ENCODE measurements at places on chromosomes 5 and 9.

- DNase-seq: no peak
Observed at GRCh38 chr5:15951550-15951949, 228.0 kb downstream of the MARCHF11 start.

DNA sequence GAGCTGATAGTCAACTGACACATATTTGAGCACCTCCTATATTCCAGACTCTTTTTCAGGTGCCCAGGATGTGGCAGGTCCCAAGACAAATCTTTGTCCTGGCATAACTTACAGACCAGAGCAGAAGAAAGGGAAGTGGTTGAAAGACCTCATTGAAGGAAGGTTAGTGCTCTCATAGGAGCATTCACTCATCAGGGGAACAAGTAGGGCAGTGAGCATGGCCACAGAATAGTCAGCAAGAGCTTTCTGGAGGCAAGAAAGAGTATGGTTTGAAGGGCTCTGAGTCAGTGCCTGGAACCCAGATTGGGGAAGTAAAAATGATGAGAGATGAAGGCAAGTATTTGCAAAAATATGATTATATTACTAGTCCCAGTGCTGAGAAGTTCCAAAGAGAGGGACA lies 25.0 kb upstream of the ERMP1 start:
- no peak for DNase-seq

- no peak for DNase-seq
Observed at GRCh38 chr9:68577774-68578591, 37.3 kb upstream of the TMEM252 start.

GRCh38 chr5:55104036-55104772 lies 1.8 kb downstream of the GZMA start:
- DNase-seq: peak; percentile 30

- no peak for DNase-seq
Observed at GRCh38 chr9:35712762-35713400, 19.1 kb downstream of the TLN1 start.

- DNase-seq: no peak
Observed at GRCh38 chr9:95836072-95836471, 39.4 kb upstream of the ERCC6L2 start.

DNA sequence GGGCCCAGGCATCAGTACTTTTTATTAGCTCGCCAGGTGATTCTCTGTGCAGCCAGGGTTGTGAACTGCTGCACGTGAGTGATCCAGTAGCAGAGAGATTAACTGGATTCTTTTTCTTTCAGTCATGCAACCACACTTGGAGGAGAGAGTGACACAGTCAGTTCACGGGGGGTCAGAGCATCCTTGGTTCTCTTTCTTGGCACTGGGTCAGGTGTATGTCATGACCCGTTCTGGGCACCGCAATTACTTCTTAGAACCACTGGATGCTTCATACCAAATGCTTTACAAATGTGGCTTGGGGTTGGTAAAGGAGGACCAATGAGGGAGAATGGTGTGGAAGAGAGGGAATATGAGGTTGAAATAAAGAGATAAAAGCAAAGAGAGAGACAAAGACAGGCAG lies 368.7 kb downstream of the MLLT3 start:
- DNase-seq: no peak

DNA sequence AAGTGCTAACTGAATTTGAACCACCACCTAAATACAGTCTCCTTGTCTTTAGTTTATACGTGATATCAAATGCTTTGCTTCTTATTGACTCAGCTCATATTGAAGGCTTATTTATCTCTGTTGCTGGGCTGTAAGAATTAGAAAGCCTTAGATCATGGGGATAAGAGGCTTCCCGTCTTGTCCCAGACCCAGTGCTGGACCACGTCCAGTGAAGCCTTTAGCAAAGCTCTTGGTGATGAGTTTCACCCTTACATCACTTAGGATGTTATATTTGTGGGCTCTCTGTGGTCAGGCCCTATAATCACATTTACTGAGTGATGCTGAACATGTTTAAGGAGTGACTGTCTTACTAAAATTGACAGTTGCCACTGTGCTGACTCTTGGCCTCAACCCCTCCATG lies 11.2 kb downstream of the FAM240B start:
- no peak for DNase-seq

DNA sequence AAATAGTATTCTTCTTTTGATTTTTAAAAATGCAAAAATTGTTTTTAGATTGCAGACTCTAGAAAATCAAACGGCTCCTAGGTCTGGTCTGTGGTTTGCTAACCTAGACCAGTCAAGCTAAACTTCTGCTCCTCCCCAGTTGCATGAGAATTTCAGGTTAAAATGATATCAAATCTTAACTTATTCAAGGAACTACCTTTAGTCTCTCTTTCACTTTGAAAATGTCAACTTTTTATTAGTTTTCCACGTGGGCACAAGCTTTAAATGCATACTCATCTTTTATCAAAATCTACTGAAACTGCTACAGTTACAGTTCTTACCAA lies 8.8 kb downstream of the CAMK4 start:
- no peak for DNase-seq

DNA sequence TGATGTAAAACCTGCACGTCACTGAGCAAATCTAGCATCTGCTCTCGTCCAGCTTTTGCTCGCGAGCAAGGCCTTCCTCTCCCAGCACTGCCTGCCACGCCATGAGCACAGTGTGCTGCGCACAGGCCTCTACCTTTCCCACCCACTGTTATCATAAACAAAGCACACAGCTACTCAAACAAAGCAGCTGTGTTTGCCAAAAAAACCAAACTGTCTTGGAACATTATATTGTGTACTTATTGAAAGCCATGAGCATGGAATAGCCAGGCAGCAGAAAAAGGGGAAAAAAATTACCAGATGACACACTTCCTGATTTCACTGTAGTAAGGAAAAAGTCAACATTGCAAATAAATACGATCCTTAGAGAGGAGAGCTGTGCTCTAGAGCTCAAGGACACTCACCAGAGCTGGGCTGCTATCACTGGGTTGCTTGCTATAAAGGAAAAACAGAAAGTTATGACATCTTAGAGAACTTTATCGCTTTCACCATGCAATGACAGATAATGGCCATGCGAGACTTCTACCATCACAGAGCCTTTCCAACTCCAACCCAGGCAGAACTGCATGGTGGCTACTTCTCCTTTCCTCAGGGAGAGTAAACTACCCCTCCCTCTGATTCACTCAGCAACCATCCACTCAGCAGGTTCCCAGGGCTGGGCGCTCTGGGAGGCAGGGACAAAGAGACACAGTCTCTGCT lies 69.6 kb downstream of the EPB41L4B start:
- no peak for DNase-seq

DNA sequence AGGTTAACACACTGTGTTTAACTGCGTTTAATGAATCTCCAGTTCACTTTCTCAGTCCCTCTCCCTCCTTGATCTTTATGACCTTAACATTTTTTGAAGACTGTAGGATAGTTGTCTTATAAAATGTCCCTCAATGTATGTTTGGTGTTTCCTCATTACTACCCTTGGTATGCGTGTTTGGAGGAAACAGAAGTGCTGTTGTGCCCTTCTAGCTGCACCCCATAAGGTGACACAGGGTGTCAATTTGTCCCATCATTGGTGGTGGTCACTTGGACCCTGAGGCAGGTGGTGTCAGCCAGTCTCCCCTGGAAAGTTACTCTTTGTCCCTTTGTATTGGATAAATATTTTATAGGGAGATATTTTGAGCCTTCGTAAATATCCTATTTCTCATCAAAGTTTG lies 52.3 kb downstream of the RAD23B start:
- no peak for DNase-seq

DNA sequence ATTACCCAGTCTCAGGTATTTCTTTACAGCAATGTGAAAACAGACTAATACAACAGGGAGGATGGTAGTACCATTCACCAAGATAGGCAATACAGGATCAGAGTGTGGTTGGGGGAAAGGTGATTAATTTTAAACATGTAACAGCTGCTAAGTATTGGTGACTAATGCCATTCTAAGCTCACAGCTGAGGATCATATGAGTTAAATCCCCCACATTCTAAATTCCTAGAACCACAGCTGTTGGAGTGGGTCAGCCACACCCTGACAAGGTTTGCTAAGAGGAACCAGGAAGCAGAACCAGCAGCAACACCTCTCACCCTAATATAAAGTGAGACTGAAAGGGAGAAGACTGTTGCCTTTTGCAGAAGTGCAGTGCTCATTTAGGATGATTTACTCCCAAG lies 24.8 kb downstream of the HSPB3 start:
- no peak for DNase-seq

- no peak for DNase-seq
Observed at GRCh38 chr5:25754895-25755294, 1110.1 kb upstream of the CDH10 start.

GRCh38 chr5:150625831-150626746 lies 14.4 kb upstream of the SYNPO start:
- peak; percentile 59 for DNase-seq

GRCh38 chr5:122259995-122260394 lies 52.0 kb upstream of the SNCAIP start:
- no peak for DNase-seq

DNA sequence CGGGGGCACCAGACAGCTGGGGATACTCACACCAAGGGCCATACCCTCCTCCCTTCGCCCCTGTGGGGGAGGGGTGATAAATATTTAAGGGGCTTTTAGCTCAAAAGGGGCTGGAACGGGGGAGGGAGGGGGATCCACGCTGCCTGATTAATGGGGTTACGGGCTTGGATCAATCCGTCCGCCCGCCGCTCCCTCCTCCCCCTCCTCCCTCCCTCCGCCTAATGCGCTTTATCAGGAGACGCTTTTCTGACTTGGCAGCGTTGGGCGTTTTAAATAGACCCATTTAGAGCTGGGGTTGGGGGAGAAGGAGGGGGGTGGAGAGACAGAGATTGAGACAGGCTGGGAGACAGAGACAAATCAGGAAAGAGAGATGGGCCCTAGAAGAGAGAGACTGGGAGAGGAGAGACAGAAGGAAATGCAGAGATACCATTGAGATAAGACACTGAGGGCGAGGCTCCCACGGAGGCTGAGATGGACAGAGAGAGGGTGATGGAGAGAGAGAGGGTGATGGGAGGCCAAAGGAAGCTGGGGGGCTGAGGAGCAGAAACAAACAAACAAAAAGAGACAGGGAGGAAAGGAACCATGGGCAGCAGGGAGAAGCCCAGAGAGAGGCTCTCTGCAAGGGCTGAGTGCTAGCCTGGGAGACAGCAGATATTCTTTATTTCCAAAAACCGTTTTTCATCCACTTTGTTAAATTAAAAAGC lies 10.3 kb downstream of the CNTFR start:
- no peak for DNase-seq

DNA sequence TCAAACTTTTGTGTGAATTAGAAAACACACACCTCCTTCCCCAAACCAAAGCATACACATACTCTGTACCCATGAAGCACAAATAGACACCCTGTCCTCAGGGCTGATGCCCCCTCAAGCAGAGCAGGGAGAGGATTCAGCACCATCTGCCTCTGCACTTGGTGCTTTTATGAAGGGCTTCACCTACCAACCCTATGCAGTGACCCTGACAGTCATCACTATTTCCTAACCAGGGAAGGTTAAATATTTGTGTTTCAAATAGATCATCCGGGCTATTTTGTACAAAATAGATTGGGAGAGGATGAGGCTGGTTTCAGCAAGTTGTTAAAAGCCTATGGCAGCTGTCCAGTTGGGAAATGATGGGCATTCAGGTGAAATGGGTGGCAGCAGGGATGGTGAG lies 396.2 kb downstream of the ZSWIM6 start:
- no peak for DNase-seq

- DNase-seq: no peak
Observed at GRCh38 chr9:135321580-135321979, 158.0 kb upstream of the PPP1R26 start.

DNA sequence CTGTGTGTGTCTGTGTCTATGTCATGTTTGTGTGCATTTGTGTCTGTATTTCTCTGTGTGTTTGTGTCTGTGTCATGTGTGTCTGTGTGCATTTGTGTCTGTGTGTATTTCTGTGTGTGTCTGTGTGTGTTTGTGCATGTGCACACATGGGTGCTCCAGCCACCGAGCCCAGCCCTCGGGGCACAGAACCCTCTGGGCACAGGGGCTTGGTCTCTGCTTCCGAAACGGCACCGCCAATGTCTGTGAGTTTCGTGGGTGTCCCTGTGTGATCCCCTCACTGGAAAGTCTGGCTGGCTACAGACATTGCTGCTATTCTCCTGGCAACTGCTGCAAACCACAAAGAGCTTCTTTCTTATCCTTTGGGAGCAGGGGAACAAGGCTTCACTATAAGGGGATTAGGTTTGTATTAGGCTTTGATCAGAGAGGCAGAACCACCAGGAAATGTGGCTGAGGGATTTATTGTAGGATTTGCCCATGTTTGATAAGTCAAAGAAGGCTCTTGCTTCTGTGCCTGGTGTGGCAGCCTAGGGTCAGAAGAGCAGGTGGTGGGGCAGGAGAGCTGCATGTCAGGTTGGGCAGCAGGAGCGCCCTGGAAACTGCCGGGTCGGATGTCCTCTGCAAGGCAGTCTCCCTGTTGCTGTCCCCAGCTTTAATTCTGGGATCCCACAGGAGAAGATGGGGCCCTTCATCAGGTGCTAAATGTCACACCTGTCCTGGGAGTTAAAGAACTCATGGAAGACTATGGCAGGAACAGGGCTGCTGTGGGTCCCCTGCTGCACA lies 39.6 kb upstream of the FCN1 start:
- no peak for DNase-seq

DNA sequence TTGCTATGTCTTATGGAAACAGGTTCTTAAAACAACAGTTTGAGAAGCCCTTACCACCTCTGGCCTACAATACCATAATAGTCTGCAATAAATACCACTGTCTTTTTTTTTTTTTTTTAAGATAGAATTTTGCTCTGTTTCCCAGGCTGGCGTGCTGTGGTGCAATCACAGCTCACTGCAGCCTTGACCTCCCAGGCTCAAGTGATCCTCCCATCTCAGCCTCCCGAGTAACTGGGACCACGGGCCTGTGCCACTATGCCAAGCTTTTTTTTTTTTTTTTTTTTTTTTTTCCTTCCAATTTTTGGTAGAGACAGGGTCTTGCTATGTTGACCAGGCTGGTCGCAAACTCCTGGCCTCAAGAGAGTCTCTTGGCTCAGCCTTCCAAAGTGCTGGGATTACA lies 37.0 kb downstream of the AFF4 start:
- no peak for DNase-seq

GRCh38 chr9:127892831-127893230 lies 6.6 kb downstream of the ST6GALNAC6 start:
- DNase-seq: no peak

DNA sequence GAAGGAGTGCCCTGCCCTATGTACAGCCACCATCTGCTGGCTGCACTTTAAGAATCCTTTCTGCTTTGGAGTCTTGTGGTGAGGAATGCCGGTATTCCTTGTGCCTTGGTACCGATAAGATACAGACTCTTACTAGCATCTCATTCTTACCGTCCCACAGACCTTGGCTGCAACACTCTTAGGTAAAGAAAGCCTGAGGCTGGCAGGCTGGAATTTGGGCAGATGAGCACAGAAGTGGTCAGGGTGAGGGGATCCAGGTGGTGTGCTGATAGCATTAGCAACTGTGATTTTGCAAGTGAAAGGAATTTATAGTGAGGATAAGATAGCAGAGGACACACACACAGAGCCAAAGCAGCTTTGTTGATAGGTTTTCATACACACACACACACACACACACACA lies 198.1 kb downstream of the ENC1 start:
- DNase-seq: no peak

Measured in CD4-positive, alpha-beta T cell treated with Interleukin-4 for 1 hour (primary cell).